ENCODE measurements at places on chromosomes 12 and 14.
A peak's percentile ranks its signal among the peaks of the same experiment; 100 is the strongest.

- no peak overlapping the region for H3K4me3 ChIP-seq
- DNase-seq: no peak
- peaks cover 65% of the 10 kb centered on the region for H3K4me1 ChIP-seq
- no peaks in the 10 kb centered on the region for H3K27me3 ChIP-seq
- peaks cover 79% of the 10 kb centered on the region for H3K36me3 ChIP-seq
- peak overlapping the region; percentile 99 for H3K27ac ChIP-seq
Observed at GRCh38 chr14:91326514-91327249, 82.2 kb upstream of the GPR68 start.

- no peaks in the 10 kb centered on the region for H3K36me3 ChIP-seq
- no peak for DNase-seq
- peak overlapping the region; percentile 88 for H3K4me3 ChIP-seq
- H3K27me3 ChIP-seq: peaks cover 14% of the 10 kb centered on the region
Observed at GRCh38 chr12:53728206-53728605, 954 bp upstream of the CALCOCO1 start.

DNA sequence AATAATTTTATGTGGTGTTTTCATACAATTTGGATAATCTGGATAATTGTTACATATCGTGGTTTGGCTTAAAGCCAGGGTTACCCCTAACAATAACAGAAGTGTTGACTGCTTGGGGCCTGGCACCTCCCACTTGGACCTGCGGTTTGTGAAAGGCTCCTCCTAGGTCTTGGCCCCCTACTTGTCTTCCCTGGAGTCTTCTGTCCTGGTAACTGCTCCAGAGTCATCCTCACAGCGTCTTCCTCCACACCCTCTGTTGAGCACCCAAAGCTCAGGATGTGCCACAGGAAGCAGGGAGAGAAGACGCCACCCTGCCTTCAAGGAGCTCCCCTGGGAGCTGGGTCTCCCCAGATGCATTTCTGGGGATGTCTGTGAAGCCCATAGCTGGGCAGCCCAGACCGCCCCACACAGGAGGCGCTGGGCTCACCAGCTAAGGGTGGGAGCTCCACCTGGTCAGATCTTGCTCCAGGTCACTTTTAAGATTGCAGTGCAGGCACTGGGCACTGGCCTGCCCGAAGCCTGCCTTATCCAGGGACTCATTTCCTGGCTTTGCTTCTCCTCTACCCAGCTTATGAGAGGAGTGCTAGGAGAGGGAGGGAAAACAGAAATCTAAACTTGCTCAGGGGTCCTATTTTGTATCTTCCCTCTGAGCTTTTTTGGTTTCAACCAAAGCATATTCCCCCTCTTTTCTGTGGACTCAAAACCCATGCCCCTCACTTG, 98.2 kb downstream of the ZFP36L1 start:
- no peaks in the 10 kb centered on the region for H3K36me3 ChIP-seq
- no peak overlapping the region for H3K27ac ChIP-seq
- H3K4me1 ChIP-seq: peaks cover 18% of the 10 kb centered on the region
- DNase-seq: no peak
- peaks cover 2% of the 10 kb centered on the region for H3K27me3 ChIP-seq
- no peak overlapping the region for H3K4me3 ChIP-seq

DNA sequence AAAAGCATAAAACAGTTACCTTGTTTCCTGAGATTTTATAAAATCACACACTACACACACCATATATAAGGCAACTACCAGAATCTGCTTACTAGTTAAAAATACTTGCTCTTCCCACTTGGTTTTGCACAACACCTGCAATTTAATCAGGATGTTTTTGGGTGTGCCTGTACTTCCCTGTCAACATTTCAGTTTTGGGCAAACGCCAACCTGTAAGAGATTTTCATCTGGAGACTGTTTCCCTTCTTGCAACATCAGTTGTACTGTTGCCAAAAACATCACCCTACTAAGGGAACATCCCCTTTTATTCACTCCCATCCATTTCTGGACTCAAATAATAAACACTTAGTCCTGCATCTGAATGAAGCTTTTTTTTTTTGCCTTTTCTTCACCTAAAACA, 172.3 kb downstream of the DUSP6 start:
- peaks cover 71% of the 10 kb centered on the region for H3K4me1 ChIP-seq
- H3K36me3 ChIP-seq: peaks cover 43% of the 10 kb centered on the region
- H3K4me3 ChIP-seq: peak overlapping the region; percentile 50
- H3K27ac ChIP-seq: peak overlapping the region; percentile 86
- no peaks in the 10 kb centered on the region for H3K27me3 ChIP-seq

- H3K4me1 ChIP-seq: peaks cover 26% of the 10 kb centered on the region
- peaks cover 6% of the 10 kb centered on the region for H3K36me3 ChIP-seq
- peaks cover 36% of the 10 kb centered on the region for H3K27me3 ChIP-seq
- H3K27ac ChIP-seq: peak overlapping the region; percentile 10
- DNase-seq: no peak
- peak overlapping the region; percentile 75 for H3K4me3 ChIP-seq
Observed at GRCh38 chr14:50533241-50533705, 904 bp upstream of the MAP4K5 start.

DNA sequence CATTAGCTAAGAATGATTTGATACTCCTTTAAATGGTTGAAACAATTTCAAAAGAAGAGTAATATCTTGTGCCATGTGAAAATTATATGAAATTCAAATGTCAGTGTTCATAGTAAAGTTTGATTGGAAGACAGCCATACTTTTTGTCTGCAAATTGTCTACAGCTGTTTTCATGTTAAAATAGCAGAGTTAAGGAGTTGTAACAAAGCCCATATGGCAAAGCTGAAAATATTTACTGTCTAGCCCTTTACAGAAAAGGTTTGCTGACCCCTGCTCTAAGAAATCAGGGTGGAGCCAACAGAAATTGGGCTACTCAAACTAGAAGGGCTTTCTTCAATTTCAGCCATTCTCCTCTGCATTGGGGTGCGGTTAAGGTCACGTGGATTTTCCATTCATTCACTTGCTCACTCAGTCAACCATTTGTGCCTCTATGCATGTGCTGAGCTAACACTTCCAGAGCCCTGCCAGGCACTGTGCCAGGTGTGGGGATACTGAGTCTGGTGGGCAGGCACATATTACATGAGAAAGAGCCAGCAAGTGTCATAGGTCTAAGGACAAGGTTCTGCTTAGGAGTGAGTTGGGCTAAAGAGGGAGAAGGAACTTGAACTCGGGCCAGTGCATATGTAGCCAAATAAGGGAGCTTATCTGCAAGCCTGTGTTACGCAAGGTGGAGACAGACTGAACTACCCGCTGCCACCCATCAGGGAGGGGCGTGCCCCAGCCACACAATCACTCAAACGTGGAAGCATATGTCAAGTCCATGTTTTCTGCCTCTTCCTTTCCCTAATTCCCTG, 139.8 kb upstream of the NOS1 start:
- no peaks in the 10 kb centered on the region for H3K27me3 ChIP-seq
- no peak for DNase-seq
- H3K27ac ChIP-seq: no peak overlapping the region
- no peaks in the 10 kb centered on the region for H3K4me1 ChIP-seq
- no peak overlapping the region for H3K4me3 ChIP-seq

- no peak overlapping the region for H3K4me3 ChIP-seq
- H3K27me3 ChIP-seq: no peaks in the 10 kb centered on the region
- DNase-seq: no peak
Observed at GRCh38 chr12:109421355-109422087, 55.6 kb downstream of the KCTD10 start.

GRCh38 chr14:97572583-97573458, 775.6 kb downstream of the VRK1 start:
- no peaks in the 10 kb centered on the region for H3K36me3 ChIP-seq
- H3K27me3 ChIP-seq: no peaks in the 10 kb centered on the region
- H3K4me1 ChIP-seq: no peaks in the 10 kb centered on the region
- H3K4me3 ChIP-seq: no peak overlapping the region
- DNase-seq: no peak

DNA sequence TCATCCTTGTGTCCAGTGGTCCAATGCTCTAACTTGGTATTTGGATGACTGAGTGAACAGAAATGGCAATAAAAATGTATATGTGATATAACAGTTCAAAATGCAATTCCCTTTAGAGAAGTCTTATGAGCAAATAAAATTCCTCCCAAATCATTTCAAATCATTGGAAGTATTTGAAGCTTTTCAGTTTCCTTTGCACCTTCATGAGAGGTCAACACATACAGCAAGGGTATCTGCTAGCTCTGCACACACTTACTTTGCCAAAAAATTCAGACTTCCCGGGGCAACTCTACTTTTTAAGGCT, 423.7 kb downstream of the ATP23 start:
- no peaks in the 10 kb centered on the region for H3K4me1 ChIP-seq
- no peak overlapping the region for H3K27ac ChIP-seq
- no peaks in the 10 kb centered on the region for H3K36me3 ChIP-seq
- DNase-seq: no peak

GRCh38 chr14:73771848-73772638, 57.9 kb upstream of the PNMA1 start:
- DNase-seq: peak; percentile 49
- peaks cover 8% of the 10 kb centered on the region for H3K36me3 ChIP-seq
- no peaks in the 10 kb centered on the region for H3K27me3 ChIP-seq
- H3K4me3 ChIP-seq: peak overlapping the region; percentile 49
- H3K27ac ChIP-seq: peak overlapping the region; percentile 62

GRCh38 chr12:52259657-52260243, 14.7 kb upstream of the KRT86 start:
- peaks cover 9% of the 10 kb centered on the region for H3K4me1 ChIP-seq
- no peak overlapping the region for H3K27ac ChIP-seq
- H3K4me3 ChIP-seq: no peak overlapping the region
- DNase-seq: no peak

DNA sequence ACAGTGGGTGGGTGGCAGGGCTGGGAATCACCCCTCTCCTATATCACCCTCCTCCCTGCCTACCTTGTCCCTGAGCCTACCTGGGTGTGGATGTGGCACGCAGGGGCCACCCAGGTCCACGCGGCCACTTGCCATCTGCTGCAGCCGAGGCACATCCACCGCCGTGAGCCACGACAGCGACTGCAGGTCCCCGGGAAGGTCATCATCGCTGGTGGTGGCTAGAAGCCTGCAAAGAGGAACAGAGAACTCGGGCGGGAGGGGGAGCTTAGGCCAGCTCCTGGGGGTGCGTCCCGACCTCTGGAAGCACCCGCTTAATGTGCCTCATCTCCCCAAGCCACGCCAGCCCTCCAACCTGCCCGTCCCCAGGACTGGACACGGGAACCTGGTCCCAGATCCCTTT, 19.0 kb downstream of the FOXN4 start:
- H3K4me1 ChIP-seq: no peaks in the 10 kb centered on the region
- no peak for DNase-seq
- H3K36me3 ChIP-seq: no peaks in the 10 kb centered on the region
- peaks cover 24% of the 10 kb centered on the region for H3K27me3 ChIP-seq

DNA sequence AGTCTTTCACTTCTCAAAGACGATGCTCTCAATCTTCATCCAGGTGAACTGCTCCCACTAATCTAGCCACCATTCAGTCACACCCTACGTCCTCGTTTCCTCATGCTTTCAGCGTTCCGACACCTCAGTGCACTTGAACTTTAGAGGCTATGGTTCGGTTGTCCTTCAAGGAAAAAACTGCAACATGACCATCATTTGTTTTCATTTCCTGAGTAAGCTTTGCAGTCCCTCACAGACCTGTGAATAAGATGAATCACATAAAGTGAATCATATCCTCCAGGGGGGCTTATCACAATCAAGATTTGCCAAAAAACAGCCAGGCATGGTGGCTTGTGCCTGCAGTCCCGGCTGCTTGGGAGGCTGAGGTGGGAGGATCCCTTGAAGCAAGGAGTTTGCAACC, 80.2 kb downstream of the TMCC3 start:
- no peaks in the 10 kb centered on the region for H3K36me3 ChIP-seq
- no peak for DNase-seq
- no peak overlapping the region for H3K27ac ChIP-seq
- no peaks in the 10 kb centered on the region for H3K4me1 ChIP-seq

- no peak overlapping the region for H3K4me3 ChIP-seq
- no peaks in the 10 kb centered on the region for H3K4me1 ChIP-seq
- no peaks in the 10 kb centered on the region for H3K27me3 ChIP-seq
- H3K36me3 ChIP-seq: no peaks in the 10 kb centered on the region
Observed at GRCh38 chr14:38910092-38910491, 192.9 kb downstream of the SEC23A start.

DNA sequence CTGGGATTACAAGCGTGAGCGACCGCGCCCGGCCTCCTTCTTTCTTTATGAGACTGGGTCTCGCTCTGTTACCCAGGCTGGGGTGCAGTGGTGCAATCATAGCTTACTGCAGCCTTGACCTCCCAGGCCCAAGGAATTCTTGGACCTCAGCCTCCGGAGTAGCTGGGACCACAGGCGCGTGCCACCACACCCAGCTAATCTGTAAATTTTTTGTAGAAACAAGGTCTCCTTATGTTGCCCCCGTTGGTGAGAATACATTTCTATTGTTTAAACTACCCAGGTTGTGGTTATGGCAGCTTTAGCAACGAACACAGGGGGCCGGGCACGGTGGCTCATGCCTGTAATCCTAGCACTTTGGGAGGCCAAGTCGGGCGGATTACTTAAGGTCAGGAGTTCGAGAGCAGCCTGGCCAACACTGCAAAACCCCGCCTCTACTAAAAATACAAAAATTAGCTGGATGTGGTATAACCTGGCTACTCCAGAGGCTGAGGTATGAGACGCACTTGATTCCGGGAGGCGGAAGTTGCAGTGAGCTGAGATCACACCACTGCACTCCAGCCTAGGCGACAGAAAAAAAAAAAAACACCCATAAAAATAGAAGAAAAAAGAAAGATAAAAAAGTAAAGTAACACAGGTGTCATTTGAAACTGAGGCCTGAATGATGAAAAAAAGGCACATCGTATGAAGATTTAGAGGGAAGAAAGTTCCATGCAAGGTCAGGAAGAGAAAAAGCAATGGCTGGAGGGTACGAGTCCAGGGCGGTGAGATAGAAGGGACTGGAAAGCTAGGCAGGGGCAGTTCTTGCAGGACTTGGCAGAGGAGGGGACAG, 977 bp upstream of the TMEM120B start:
- H3K27ac ChIP-seq: peak overlapping the region; percentile 85
- H3K27me3 ChIP-seq: peaks cover 1% of the 10 kb centered on the region
- no peaks in the 10 kb centered on the region for H3K36me3 ChIP-seq
- peaks cover 18% of the 10 kb centered on the region for H3K4me1 ChIP-seq
- peak; percentile 28 for DNase-seq
- H3K4me3 ChIP-seq: peak overlapping the region; percentile 97

DNA sequence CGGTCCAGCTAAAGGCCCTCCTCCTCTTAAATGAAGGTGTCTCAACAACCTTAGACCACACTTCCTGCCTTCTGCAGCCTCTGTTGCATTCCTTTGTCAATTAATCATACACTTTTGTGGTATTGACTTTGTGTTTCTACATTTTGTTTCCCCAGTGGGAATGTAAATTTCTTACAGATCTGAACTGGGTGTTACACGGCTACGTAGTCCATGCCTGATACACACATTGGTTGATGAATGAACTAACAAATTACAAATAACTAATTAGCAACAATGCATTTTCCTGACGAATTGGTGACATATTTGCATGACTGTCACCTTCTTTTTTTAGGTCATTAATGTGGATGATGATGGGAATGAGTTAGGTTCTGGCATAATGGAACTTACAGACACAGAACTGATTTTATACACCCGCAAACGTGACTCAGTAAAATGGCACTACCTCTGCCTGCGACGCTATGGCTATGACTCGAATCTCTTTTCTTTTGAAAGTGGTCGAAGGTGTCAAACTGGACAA, 15.2 kb upstream of the CCT2 start:
- H3K4me1 ChIP-seq: peaks cover 12% of the 10 kb centered on the region
- H3K36me3 ChIP-seq: peaks cover 39% of the 10 kb centered on the region
- no peaks in the 10 kb centered on the region for H3K27me3 ChIP-seq
- DNase-seq: no peak
